Fibroblast of lung (primary cell): ENCODE measurements at places on chromosomes 4 and X.
A peak's percentile ranks its signal among the peaks of the same experiment; 100 is the strongest.

- H3K4me1 ChIP-seq, result no peaks in the 10 kb centered on the region
- DNase-seq, result no peak
- H3K27ac ChIP-seq, result no peak overlapping the region
- no peaks in the 10 kb centered on the region for H3K27me3 ChIP-seq
- no peaks in the 10 kb centered on the region for H3K36me3 ChIP-seq
- no peak overlapping the region for H3K4me3 ChIP-seq
These were observed 2.3 kb downstream of the PF4V1 start for GRCh38 chr4:73855406-73855805.

DNA sequence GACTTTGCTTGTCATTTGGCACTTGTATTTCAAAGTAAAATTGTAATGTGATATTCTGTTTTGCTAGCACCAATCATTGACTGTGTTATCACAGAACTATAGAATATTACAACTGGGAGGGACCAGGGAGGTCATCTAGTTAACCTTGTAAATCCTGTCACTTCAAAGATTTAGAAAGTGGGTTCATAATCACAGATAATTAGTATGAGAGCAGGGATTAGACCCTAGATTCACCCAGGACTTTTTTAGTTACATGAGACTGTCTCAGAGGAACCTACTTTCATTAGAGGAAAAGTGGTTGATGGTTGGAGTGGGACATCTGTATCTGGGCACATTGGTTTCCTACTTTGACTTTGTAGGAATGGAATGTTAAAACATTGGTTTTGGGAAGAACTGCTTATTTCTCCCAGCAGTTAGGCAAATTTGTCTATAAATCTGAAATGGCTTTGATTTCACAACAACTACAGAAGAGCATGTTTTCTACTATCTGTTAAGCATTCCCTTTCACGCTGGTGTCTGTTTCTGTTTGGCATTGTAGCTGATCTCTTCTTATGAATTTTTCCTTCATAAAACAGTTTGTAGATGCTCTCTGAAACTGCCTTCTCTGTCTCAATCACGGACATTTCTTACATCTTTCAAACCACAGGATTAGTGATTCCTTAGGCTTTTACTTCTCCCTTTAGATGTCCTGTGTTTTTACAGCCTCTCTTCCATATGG is 144.1 kb downstream of the DIPK2B start:
- no peak overlapping the region for H3K27ac ChIP-seq
- no peaks in the 10 kb centered on the region for H3K4me1 ChIP-seq
- no peaks in the 10 kb centered on the region for H3K36me3 ChIP-seq
- H3K4me3 ChIP-seq, result no peak overlapping the region

DNA sequence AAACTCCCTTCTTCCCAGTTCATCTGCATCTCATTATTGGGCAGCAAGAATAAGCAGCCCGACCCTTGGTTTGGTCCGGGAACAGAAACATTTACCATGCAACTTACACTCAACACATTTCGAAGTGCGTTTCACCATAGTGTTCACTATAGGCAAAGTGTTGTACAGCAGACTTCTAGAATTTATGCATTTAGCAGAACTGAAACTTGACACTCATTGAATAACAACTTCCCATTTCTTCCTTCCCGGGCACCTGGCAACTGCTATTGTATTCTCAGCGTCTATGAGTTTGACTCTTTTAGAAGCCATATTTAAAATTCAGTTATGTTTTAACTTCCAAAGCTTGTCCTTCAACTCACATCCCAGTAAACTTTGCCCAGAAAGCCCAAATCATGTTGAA is 840.6 kb downstream of the NLGN4X start:
- no peak overlapping the region for H3K27ac ChIP-seq
- H3K36me3 ChIP-seq, result no peaks in the 10 kb centered on the region
- no peak overlapping the region for H3K4me3 ChIP-seq

DNA sequence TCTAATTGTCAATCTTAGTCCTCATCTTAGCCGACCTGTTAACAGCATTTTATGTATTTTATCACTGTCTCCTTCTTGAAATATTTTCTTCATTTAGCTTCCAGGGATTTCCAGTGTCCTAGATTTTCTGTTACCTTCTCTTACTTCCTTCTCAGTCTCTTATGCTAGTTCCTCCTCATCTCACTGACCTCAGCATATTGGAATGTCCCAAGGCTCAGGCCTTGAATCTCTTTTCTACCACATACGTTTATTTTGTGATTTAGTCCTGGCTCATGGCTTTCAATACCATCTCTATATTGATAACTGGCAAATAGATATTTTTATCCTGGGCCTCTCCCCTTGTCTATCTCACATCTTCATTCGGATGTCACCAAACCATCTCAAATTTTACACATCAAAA is 61.1 kb downstream of the IQCM start:
- no peaks in the 10 kb centered on the region for H3K27me3 ChIP-seq
- no peaks in the 10 kb centered on the region for H3K4me1 ChIP-seq
- no peaks in the 10 kb centered on the region for H3K36me3 ChIP-seq
- no peak overlapping the region for H3K4me3 ChIP-seq
- H3K27ac ChIP-seq, result no peak overlapping the region

DNA sequence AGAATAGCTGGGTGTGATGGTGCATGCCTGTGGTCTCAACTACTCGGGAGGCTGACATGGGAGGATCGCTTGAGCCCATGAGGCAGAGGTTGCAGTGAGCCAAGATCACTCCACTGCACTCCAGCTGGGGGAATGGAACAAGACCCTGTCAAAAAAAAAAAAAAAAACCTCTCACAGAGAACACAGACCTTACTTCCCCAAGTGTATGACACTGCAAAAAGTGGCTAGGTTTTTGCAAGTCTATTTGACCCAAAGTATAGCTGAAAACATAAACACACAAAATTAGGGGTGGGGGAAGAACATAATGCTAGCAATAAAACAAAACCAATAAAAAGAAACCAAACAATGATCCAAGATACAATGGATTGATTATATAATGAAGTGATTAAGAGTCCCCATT is 6.7 kb downstream of the LAMP2 start:
- H3K4me1 ChIP-seq, result no peaks in the 10 kb centered on the region
- H3K36me3 ChIP-seq, result no peaks in the 10 kb centered on the region
- no peaks in the 10 kb centered on the region for H3K27me3 ChIP-seq
- no peak overlapping the region for H3K27ac ChIP-seq

DNA sequence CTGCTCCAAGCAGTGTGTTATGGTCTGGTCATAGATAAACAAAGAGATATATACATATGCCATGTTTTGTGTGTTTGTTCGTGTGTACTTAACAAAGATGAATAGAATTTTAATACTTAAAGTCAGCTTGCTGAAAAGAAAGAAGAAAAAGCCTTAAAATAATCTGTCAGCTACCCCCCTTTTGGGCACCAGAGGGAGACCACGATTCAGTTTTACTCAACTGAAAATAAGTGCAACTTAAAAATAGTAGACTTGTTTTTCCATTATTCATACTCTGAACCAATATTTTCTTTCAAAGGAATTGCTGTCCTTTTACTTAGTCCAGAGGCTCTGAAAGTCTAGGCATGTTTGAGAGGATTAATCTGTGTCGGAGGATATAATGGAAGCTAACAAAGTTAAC is 181.7 kb upstream of the AGTR2 start:
- no peaks in the 10 kb centered on the region for H3K4me1 ChIP-seq
- no peaks in the 10 kb centered on the region for H3K36me3 ChIP-seq
- DNase-seq, result no peak

GRCh38 chrX:139720979-139721378 is 13.0 kb upstream of the MCF2 start:
- H3K36me3 ChIP-seq, result no peaks in the 10 kb centered on the region
- no peak for DNase-seq
- H3K4me3 ChIP-seq, result no peak overlapping the region
- H3K27me3 ChIP-seq, result no peaks in the 10 kb centered on the region
- no peak overlapping the region for H3K27ac ChIP-seq

DNA sequence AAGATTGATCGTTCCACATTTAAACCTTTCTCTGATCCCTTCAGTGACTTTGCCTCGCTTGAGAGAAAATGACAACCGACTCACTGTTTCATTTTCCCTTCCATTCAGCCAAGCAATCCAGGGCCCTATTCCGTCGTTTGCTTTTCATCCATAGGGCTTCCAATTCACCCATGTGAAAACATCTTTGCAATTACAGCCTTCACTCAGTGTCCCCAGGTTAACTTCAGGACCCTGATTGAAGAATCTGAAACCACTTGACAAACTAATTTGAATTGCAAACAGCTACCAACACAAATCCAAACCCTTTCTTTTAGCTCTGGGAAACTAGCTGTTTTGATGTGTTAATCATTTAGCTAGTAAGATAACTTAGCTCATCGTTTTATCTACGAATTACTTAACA is 120.2 kb upstream of the FAM9C start:
- no peak overlapping the region for H3K27ac ChIP-seq
- no peaks in the 10 kb centered on the region for H3K36me3 ChIP-seq
- H3K4me1 ChIP-seq, result no peaks in the 10 kb centered on the region
- no peaks in the 10 kb centered on the region for H3K27me3 ChIP-seq
- H3K4me3 ChIP-seq, result no peak overlapping the region
- no peak for DNase-seq

DNA sequence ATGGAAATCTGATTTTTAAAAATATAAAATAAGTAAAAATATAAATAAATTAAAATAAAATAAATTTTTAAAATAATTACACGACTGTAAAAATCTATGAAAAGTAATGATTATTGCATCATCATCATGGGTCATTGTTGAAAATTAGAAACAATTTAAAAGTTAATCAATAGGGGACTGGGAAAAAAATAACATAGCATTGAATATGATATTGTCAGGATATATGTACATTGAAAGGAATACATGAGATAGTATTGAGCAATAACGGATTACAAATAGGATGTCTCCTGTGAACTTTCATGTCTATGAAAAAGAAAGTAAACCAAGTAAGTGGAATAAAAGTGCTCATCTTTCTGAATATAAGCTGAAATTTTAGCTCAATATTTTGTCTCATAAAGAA is 566.8 kb upstream of the HTR2C start:
- no peaks in the 10 kb centered on the region for H3K27me3 ChIP-seq
- H3K27ac ChIP-seq, result no peak overlapping the region
- no peaks in the 10 kb centered on the region for H3K36me3 ChIP-seq

GRCh38 chr4:141028024-141028529 is 105.2 kb downstream of the RNF150 start:
- H3K27me3 ChIP-seq, result no peaks in the 10 kb centered on the region
- H3K4me3 ChIP-seq, result no peak overlapping the region
- H3K36me3 ChIP-seq, result no peaks in the 10 kb centered on the region
- DNase-seq, result peak; percentile 99

DNA sequence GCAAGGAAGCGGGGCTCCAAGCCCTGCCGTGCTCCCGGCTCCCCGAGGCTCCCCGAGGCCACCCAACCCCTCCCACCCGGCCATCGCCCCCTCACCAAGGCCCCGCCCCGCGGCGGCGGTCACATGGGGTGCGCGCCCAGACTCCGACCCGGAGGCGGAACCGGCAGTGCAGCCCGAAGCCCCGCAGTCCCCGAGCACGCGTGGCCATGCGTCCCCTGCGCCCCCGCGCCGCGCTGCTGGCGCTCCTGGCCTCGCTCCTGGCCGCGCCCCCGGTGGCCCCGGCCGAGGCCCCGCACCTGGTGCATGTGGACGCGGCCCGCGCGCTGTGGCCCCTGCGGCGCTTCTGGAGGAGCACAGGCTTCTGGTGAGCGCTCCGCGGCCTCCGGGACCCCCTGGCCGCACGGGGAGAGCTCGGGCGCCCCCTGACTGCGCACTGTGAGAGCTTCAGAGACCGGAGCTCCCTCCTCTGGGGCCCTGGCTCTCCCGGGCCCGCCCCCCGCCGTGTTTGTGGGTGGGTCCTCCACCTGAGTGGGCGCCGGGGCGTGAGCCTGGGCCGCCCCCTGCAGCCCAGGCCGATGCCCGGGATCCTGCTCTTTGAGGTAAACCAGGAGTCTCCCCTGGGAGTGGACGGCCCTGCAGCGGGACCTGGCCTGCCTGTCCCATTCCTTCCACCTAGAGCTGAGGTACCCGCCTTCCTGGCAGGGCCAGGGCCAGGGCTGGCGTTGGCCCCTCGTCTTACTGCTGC is at the start of gene IDUA:
TSS of gene IDUA (plus strand) at position 166 of the 745 bp plus-strand sequence. CDS start at position 207, 41 bp downstream.
- DNase-seq, result peak; percentile 56
- H3K27ac ChIP-seq, result no peak within 1 kb of the TSS
- peaks cover 6% of the 10 kb centered on the region for H3K36me3 ChIP-seq
- no peaks in the 10 kb centered on the region for H3K4me1 ChIP-seq
- no peaks in the 10 kb centered on the region for H3K27me3 ChIP-seq

DNA sequence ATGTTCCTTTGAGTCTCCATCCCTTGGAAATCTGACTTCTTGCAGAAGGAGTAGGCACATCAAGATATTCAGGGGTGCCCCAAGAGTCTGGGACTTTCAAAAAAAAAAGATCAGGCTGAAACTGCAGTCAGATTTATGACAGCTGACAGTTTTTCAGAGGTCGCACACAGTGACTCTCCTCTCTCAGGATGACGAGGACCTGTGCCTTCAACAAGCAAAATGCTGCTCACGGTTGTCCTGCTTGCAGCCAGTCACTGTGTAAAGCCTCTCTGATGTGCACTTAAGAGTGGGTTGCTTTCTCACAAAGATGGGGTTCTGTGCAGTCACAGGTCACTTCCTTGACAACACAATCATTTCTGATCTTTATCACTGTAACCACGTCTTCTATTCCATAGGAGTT is 178.2 kb downstream of the PTTG2 start:
- no peak for DNase-seq
- H3K4me3 ChIP-seq, result no peak overlapping the region
- no peaks in the 10 kb centered on the region for H3K27me3 ChIP-seq
- H3K4me1 ChIP-seq, result no peaks in the 10 kb centered on the region
